ENCODE measurements at places on chromosomes 2 and 18. TPM values are rescaled to one million over a fixed set of nuclear protein-coding genes. Genes with fewer than 3 reads are reported as not detected.

- DNase-seq = no peak
These were observed 31.2 kb upstream of the MYCN start for GRCh38 chr2:15909157-15909556.

- DNase-seq = no peak
These were observed 726.5 kb upstream of the RAB6C start for GRCh38 chr2:129252781-129253460.

- DNase-seq = no peak
These were observed 294.9 kb downstream of the SOX11 start for GRCh38 chr2:5986801-5987787.

- no peak for DNase-seq
These were observed 328.2 kb downstream of the SETBP1 start for GRCh38 chr18:45008694-45009413.

DNA sequence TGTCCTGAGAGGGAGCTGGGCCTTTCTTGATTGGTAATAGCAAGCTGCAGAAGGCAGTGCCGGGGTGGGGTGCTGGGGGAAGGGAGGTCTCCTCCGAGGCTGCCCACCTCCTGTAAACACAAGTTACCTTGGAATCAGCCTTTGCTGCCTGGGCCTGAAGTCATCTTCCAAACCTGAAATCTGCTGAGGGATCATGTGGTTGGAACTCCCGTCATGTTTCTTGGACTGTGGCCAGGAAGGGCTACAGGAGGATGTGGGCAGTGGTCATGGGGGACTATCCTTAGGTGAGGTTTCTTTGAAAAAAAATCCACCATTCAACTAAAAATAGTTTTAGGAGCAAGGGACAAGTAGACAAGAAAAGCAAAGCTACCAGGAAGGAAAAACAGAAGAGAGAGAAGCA is 74.2 kb downstream of the CDK15 start:
- DNase-seq = no peak

DNA sequence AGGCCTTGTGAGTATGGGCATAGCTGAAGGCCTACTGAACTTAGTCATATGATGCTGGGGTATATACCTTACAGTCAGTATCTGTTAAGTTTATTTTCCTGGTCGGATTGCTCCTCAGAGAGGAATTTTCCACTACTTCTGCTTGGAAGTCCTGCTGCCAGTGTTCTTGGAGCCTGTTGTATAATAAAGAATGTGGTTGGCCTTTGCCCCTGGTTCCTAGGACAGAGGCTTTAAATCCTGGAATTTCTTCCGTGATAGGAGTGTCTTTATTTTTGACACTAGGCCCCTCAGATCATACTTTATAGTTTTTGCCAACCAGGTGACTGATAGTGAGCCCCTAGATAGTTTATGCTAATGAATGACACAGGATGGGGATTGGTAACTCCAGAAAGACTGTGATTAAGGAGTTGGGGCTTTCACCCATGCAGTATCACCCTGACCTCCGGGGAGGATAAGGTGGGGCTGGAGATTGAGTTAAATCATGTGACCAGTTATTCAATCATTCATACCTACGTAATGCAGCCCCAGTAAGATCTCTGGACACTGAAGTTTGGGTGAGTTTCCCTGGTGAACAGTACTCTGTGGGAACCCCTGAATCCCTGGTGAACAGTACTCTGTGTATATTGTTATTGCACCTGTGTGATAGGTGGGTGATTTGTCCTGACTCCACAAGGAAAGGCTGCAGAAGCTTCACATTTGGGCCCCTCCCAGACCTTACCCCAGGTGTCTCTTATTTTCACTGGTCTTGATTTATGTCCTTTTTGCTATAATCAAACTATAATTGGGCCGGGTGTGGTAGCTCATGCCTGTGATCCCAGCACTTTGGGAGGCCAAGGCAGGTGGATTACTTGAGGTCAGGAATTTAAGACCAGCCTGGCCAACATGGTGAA is 56.9 kb downstream of the COMMD1 start:
- no peak for DNase-seq

RHBDD1 gene
- total RNA-seq = 6.6 TPM

GPR17 gene
- total RNA-seq = not detected

ABCG5 gene
- total RNA-seq = not detected
